ENCODE measurements at places on chromosomes 1 and 21.

DNA sequence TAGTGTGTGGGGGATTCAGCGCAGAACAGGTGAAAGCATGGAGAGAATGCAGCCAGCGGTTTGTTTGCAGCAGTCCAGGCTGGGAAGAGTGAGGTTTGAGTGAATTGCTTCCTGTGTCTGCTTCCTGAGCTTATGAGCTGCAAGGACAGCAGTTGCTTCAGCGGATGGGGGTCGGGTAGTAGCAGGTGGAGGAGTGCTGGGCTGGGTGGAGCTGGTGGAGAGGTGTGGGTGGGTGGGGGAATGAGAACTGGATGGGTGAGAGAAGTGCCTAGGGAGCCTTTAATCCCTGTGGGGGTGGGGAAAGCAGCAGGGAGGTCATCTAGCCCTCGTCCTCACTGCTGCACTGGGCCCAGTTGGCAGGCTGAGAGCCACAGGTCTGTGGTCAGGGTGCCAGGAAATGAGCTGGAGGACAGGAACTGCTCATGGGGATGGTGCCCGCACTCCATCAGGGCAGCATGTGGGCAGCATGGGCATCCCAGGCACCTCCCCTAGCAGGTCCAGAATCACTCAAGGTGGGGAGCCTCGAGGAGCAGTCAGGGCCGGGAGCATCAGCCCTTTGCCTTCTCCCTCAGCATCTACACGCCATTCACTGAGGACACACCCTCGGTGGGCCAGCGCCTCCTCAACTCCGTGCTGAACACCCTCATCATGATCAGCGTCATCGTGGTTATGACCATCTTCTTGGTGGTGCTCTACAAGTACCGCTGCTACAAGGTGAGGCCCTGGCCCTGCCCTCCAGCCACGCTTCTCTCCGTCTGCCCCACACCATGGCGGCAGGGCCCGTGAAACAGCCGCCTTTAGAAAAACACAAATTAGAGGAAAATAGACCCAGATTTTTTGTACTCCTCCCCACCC lies 14.8 kb downstream of the PSEN2 start:
- DNase-seq, result no peak

DNA sequence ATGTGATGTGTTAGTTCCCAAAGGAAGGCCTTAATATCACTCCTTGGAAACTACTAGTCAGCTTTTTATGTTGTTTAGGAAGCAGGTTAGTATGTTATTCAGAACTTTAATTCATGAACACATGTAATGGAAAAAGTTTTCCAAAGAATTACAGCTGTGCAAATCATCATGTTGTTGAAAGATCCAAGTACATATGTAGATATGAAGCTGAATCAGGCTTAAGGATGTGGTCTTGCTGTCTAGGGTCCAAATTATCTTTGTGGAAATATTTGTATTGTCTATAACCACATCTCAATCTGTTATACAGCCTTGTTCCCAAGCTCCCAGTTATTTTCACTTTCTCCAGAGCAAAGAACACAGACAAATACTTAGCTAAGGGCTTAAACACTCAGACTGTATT lies 231.6 kb downstream of the TPR start:
- no peak for DNase-seq

DNA sequence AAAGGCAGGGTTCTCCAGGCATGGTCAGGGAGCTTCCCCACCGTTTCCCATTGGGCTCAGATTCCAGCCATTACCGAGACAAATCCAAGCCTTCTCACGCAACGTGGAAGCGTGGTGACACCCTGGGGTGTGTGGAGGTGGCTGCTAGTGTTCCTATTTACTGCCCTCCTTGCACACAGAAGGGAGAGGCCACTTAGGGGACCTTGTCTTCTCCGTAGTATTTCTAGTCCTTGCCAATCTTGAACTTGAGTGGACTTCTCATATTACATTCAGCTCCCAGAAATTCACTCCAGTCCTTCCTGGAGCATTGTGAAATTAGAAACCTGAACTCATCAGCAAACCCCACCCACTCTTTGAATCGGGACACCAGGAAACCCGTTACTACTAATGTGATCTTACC lies 131.6 kb downstream of the AJAP1 start:
- DNase-seq, result no peak

DNA sequence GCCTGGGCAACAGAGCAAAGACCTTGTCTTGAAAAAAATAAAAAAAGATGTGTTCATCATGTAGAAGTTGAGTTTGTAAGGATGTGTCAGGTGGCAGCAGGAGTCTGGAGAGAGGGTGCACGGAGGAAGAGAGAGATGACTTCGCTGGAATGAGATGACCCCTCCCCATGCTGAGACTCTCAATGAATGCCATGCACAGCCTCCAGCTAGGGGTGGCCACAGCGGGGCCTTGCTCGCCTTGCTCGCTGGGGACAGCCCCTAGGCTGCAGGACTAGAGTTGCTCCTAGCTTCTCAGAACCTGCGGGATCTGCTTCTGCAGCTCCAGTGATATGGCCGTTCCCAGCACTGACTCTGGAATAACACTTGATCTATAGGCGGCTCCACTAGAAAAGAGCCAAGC lies 6.6 kb upstream of the C2CD2 start:
- DNase-seq, result no peak

DNA sequence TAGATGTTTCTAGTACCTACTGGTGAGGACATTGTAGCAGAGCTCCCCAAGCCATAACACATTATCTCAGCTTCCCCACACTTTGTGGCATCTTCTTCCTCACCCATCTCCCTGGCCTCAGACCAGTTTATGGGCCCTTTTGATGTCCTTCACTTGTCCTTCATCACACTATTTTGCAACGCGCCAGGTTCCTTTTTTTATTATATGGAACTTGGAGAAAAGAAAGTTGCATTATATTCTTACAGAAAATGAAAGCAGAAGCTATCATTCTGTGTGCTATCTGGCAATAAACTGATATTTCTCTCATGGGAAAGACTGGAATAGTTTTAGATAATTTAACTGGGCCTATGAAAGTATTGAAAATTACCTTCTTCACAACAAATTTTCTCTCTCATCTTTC lies 196.9 kb upstream of the ETV3 start:
- DNase-seq, result no peak

DNA sequence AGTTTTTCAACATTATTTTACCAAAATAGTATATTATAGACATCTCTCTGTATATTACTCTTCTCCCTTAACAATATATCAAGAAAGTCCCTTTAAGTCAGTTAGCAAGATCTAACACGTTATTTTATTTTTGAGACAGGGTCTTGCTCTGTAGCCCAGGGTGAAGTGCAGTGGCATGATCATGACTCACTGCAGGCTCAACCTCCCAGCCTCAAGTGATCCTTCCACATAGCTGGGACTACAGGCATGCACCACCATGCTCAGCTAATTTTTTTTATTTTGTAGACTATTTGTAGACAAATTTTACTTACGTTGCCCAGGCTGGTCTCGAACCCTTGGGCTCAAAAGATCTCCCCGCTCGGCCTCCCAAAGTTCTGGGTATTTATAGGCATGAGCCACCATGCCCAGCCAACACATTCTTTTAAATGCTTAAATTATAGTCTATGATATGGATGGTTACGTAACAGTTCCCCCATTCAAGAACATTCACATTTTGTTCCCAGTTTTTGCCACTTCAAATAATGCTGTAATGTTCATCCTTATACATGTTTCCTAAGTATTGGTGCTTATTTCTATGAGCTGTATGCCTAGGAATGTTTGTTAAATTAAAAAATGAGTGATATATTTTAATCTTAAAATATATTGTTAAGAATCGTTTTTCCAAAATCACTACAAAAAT lies 70.4 kb downstream of the TUT4 start:
- DNase-seq, result no peak

DNA sequence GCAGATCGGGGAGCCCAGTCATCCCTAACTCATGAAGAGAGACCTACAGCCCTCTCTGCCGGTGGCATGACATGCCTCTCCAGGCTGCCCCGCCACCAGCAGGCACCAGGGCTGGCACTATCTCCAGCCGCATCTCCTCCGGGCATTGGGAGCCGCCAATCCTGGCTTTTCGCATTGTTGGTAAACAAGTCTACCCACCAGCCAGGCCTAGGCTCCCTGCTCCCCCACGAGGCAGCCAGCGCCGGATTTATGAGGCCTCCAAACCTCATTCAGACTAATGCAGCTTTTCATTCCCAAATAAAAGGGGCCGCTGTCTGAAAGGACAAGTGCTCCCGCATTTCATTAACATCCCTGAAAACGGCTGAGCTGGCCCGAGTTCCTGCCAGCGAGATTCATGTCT lies 3.4 kb upstream of the GRIK3 start:
- DNase-seq, result no peak

DNA sequence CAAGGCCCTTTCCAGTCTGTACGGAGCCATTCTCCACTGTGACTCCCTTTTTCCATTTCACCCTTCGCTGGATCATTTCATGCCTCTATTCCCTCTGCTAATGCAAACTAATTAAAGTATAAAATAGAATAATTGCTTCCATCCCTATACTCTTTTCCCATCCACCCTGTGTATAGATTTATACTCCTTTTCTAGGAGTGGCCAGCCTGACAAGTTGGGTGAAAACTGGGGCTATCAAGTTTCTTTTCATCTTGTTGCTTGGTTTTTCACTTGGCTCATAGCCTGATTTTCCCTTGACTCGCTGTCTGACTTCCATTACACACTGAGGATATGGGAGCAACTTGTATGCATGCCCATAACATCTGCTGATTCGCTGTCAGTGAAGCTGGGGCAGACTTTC lies 107.0 kb downstream of the PLXNA2 start:
- DNase-seq, result no peak
